ENCODE measurements at places on chromosomes 5 and 9.

GRCh38 chr5:73994963-73995362 lies 369.0 kb downstream of the ARHGEF28 start:
- DNase-seq, result no peak

DNA sequence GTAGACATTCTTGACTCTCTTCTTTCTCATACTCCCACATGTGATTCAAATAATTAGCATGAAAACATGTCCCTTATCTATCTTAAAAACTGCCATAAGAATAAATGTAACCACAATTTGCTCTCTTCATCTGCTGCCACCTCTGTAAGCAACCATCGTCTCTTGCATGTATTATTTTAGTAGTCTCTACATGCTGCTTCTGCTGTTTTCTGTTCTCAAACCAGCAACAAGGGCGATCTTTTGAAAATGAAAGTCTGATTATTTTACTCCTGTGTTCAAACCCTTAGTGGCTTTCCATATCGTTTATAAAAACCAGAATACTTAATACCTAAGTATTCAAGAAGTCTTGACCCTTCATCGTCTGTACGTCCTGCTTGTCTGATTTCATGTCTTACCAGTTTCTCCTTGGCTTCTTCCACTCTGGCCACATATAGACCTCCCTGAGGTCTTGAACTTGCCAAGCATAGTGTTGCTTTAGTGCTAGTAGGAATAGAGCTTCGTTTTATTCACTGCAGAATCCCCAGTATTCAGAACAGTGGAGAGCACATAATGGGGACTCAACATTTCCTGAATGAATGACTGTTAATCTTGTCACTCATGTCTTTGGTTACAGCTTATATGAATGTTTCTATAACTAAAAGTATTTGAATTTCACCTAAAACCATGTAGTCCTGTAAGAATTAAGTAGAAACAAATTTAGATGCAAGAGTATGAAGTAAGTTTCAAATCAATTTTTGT lies 10.6 kb downstream of the CDC42SE2 start:
- DNase-seq, result no peak

DNA sequence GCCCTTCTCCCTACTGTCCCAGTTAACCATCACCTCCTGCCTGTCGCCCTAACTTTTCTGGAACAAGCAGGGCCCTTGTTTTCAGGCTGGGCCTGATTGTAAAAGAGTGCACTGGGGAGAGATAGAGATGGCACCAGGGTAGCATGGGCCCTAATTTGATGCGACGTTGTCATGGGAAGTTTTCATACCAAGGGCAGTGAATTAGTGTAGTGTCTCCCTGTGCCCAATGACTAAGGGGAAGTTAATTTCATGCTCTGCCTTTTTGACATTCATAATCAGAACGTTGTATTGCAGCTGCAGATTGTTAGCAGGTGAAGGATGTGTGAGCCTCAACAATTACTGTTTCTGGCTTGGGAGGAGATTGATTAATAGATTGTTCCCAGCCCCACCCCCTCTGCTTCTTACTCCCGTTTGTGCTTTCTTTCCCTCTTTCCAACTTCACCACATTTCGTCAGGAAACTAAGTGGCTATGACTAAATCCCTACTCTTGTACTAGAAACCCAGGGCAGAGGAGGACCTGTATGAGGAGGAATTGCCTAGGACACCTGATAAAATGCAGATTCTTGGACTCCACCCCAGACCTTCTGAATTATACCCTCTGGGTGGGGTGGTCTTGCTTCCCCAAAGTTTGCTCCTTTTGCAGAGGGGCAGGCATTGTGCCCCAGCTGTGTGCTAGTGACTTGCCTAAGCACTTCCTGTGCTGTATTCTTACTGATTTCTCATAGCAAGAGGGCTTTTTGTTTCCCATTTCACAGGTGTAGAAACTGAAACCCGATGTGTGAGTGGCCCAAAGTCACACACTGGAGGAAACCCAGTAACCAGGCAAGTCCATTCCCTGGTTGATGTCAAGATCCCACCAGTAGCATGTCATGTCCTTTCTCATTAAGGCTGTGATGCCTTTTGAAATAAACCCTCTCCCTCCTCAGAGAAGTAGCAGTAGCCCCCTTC lies 56.3 kb downstream of the DAB2IP start:
- no peak for DNase-seq

- no peak for DNase-seq
Measured at GRCh38 chr5:5350101-5350500, 72.4 kb upstream of the ICE1 start.

- no peak for DNase-seq
Measured at GRCh38 chr5:12323637-12324229, 419.5 kb upstream of the CTNND2 start.

DNA sequence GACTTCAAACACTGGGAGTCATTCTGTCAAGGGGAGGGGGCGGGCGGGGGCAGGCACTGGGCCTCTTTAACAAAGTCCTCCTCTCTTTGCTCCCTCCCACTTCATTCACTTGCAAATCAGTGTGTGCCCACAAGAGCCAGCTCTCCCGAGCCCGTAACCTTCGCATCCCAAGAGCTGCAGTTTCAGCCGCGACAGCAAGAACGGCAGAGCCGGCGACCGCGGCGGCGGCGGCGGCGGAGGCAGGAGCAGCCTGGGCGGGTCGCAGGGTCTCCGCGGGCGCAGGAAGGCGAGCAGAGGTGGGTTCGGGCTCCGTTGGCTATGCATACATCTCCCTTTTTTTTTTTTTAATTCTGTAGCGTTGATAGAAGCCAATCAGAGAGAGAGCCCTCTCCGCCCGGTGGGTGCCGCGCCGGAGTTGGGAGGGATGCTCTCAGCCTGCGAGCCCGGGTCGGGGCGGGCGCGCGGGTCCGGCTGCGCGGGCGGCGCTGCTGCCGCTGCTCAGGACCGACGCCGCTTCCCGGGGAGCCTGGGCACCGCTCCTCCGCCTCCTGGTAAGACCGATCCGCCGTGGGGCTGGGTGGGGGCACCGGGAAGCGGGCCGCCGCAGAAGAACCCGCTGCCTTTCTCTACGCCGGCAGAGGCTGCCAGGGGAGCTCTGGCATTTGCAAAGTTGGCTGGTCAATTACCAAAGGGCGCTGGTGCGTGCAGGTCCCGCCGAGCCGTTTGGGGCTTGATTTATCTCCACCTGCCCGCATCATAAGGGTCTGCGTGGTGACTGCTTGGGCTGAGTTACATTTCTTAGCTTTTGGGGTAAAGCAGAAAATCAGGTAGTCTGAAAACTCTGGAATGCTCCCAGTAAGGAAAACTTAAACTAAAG lies at the start of gene CDH6:
Gene CDH6 (plus strand): TSS at position 96 of the 877 bp plus-strand sequence. CDS start 73,788 bp downstream, outside the sequence.
- no peak for DNase-seq

DNA sequence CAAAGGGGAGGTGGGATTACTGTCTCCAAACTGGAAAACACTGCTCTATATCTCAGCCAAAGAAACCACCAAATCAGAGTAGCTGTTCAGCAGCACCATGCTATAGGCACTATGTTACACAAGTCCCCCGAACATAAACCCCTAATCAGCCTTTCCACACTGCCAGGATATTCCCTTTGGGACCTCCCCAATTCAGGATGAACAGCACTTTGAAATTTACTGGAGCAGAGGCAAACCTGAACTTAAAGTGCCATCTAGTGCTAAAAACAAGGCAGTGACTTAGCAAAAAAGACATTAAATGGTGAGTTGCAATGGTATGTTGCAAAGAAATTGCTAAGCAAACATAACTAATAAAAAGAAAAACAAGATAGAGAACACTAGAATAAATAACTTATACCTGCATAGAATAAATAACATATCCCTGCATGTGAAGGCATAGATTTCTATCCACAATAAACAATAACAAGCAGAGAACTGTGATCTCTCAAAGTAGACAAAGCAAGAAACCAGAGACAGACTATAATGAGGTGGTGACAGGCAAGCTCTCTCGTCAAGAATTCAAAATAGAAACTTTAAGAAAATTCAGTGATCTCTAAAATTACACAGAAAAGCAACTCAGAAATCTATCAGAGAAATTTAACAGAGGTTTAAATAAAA lies 584.4 kb upstream of the ACO1 start:
- DNase-seq, result no peak

DNA sequence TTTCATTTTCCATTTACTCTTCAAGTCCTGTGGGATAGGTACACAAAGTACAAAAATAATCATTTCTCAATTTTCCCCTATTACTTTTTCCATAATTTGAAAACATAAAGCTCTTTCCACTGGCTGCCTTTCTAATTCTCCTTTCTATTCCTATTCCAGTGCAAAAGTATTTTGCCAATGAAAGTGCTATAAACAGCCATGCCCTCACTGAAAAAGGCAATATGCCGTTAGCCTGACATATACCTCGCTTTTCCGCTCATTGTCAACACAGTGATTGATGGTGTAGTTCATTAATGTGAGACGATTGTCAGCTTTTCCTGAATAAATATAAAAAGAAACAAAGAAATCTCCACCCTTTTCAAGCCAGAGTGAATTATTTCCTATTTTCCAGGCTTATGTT lies 97.5 kb downstream of the EBF1 start:
- DNase-seq, result no peak

Measured in T follicular helper cell (primary cell).